ENCODE measurements at places on chromosomes 16 and 17.

- no peak for ATAC-seq
These were observed 10.4 kb upstream of the HERPUD1 start for GRCh38 chr16:56921571-56921970.

GRCh38 chr17:65356536-65356935, 204.9 kb downstream of the AXIN2 start:
- no peak for ATAC-seq

- ATAC-seq = peak; percentile 36
These were observed 78.9 kb downstream of the CMIP start for GRCh38 chr16:81523387-81524115.

- ATAC-seq = no peak
These were observed 10.5 kb downstream of the PDILT start for GRCh38 chr16:20393801-20394577.

GRCh38 chr16:53773881-53774280, 69.9 kb downstream of the FTO start:
- no peak for ATAC-seq

DNA sequence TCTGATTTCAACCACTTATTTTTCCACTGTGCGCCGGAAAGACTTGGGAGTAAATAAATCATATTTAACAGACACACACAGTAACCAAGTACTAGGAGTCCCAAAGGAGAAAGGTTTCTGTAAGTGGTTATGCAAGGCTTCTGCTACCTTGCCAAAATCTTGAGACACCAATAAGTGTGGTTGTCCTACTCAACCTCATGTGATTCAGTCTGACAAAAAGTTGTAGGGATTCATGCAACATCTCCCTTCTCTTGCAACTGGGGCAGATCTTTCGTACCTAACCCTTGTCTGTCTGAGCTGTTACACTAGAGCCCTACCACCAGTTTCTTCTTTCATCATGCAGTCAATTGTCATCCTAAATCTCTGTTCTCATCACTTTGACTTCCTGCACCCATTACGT, 69.9 kb upstream of the NUDT7 start:
- ATAC-seq = no peak

DNA sequence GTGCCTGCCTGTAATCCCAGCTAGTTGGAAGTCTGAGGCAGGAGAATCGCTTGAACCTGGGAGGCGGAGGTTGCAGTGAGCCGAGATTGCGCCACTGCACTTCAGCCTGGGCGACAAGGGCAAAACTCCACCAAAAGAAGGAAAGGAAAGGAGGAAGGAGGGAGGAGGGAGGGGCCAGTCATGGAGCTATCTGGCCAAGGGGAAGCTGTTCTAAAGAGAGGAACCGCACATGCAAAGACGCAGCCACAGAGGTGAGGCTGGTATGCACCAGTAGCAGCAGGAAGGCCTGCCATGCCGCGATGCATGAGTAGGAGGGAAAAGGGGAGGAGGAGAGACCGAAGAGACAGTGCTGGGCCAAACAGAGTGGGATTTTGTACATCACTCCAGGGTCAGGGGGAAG, 35.9 kb downstream of the HSBP1 start:
- ATAC-seq = no peak

DNA sequence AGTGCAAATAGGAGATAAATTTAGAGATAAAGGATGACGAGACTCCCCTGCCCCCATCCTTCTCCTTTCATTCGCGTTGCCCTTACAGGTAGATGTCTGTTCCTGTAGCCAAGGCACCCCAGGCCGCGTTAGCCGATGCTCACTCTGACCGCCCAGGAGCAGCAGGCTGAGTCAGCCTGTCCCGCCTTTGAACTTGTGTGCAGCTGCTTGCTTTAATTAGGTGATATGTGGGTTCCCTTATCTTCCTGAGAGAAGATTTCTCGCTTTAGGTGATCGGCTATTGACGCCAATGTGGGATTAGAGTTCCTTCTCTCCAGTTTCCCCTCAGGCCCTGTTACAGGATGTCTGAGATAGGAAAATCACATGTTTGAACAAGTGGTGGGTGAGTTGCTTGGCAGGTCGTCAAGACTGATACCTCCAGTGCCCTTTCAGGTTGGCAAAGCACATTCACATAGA, 119.5 kb downstream of the MSI2 start:
- ATAC-seq = no peak

GRCh38 chr16:82033006-82033405, 2.0 kb upstream of the HSD17B2 start:
- no peak for ATAC-seq

DNA sequence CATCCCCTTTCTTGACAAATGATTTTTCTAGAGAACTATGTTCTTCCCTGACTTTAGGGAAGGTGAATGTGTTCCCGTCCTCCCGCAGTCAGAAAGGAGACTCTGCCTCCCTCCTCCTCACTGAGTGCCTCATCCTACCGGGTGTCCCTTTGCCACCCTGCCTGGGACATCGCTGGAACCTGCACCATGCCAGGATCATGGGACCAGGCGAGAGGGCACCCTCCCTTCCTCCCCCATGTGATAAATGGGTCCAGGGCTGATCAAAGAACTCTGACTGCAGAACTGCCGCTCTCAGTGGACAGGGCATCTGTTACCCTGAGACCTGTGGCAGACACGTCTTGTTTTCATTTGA, 7.4 kb downstream of the NAT9 start:
- ATAC-seq = peak; percentile 1

- ATAC-seq = peak; percentile 91
These were observed 41.0 kb downstream of the STAT3 start for GRCh38 chr17:42347198-42347597.

- ATAC-seq = no peak
These were observed 41.6 kb downstream of the MYO1D start for GRCh38 chr17:32835291-32835761.

DNA sequence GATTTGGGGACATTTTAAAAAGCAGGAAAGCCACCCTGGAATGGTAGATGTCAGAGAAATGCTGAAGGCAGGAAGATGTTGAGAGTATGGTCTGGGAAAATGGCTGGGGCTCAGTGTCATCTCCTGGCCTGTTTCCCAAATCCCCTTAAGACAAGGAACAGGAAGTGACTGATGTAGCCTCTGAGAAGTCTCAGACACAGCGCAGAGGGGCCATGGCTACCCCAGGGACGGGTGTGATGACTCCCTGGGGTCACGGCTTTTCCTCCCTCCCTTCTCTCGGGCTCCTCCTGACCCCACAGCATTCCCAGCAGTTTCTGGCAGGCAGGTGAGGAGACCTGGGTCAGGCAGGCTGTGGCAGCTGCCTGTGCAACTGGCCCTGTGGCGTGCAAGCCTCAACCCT, 45.4 kb downstream of the RAP1GAP2 start:
- ATAC-seq = no peak

- ATAC-seq = peak; percentile 9
These were observed 27.5 kb downstream of the NSMCE1 start for GRCh38 chr16:27240948-27241531.

DNA sequence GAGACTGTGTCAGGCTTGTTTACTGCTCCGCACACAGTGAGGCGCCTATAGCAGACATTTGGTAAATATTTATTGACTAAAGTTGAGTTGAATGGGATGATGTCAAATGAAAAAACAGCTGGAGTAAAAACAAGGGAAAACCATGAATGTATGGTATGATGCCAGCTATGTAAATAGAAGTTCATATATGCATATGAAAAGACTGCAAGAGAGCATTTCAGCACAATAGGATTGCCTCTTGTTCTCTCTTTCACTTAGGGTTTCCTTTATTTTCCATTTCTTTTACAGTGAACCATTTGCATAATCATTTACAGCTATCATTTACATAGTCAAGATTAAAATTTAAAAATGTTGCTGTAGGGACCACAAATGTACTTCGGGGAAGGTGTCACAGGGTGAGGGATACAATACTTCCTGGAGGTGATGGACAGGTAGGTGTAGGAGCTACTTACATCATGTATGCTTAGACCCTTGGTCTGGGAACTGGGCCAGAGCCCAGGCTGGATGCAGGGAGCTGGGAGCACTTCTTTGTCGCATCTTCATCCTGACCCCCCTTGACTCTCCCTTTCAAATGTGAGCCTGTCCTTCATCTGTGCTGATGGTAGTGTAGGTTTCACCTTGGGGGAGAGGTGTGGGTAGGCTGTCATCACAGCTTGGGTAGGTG, 113.3 kb downstream of the UTP18 start:
- no peak for ATAC-seq

- peak; percentile 80 for ATAC-seq
These were observed 12.3 kb downstream of the CES4A start for GRCh38 chr16:67000384-67001351.

- ATAC-seq = no peak
These were observed 126.7 kb upstream of the FOXF1 start for GRCh38 chr16:86383488-86384262.

DNA sequence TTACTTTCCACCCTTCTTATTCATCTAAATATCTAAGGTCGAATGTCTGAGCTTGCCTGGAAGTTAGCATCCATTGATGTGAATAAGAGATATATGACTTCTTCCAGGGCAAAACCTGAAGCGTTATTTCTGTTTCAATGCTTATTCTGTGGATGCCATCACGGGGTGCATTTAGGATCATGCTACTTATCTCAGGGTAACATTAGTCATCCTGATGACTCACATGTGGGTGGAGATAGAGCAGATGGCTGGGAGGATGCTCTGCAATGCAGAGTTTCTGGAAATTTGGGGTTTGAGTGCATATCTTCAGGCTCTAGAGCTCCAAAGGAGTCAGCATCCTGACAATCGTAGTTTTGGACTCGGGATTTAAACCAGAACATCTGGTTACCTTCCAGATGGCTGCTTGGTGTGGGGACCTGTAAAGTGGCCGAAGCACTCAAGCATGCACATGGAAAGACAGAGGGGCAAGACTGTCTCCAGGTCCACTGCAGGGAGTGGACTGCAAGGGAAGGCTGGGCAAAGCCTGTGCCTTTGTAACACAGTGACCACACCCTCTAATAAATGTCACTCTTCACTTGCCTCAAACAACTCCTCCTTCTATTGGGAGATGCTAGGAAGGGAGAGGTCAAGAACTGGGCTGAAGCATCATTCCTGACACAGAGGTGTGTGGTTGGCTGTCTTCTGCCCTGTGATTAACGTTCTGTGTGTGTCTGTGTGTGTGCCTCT, 175.2 kb upstream of the SALL1 start:
- ATAC-seq = no peak

DNA sequence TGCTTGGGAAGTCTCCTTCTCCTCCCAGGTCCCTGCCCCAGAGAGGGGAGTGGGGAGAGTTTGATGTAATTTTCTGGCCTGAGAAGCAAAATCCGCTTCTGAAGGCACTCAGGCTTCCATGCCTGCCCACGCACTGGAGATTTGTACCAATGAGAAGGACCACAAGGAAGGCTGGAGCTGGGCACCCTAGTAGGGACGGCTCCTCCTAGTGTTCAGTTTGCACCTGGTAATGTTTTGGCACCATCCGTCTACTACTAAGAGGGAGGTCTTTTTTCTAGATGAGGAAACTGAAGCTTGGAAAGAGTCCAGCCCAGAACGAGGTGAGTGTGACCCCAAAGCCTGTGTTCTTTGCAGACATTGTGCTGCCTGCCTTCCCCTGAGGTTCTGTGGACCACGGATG, 83.6 kb upstream of the NLRP1 start:
- ATAC-seq = 0 out of 3 replicates have a peak, but pooled peaks have one; percentile 42

- ATAC-seq = no peak
These were observed 53.9 kb downstream of the USP22 start for GRCh38 chr17:20988896-20989295.

DNA sequence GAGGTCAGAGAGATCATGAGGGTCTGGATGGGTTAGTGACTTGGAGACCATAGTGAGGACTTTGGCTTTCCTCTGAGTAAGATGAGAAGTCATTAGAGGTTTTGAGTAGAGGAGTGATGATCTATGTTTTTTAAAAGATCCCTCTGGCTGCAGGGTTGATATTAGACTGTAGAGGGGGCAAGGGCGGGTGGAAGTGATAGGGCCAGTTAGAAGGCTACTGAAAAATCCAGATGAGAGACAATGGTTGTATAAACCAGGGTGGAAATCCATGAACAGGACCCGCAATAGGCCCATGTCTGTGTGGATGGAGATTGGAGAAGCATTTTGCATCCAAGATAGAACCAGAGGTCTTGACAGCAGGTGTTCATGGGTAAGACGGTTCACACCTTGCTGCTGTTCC, 9.8 kb downstream of the ITGAL start:
- no peak for ATAC-seq

DNA sequence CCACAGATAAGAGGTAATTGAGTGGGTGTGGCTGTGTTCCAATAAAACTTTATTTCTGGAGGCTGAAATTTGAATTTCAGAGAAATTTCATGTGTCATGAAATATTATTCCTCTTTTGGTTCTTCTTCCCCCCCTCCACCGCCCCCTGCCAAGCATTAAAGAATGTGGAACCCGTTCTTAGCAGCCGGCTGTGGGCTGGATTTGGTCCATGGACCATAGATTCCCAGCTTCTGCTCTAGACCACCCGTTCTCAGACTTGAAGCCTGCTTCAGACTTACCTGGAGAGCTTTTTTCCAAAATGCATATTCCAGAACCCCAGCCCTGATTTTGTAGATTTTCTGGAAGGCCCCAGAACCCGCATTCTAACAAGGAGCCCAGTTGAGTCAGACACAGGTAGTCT, 15.1 kb upstream of the LASP1NB start:
- ATAC-seq = no peak

- ATAC-seq = no peak
These were observed 36.7 kb downstream of the PLXDC1 start for GRCh38 chr17:39114723-39115122.

- no peak for ATAC-seq
These were observed 26.6 kb downstream of the PIPOX start for GRCh38 chr17:29069526-29070041.

- ATAC-seq = peak; percentile 18
These were observed 16.3 kb downstream of the FOXJ1 start for GRCh38 chr17:76124582-76125390.

- peak; percentile 78 for ATAC-seq
These were observed 79.1 kb downstream of the C17orf67 start for GRCh38 chr17:56754523-56755208.

GRCh38 chr17:1475321-1475854, 17.1 kb downstream of the MYO1C start:
- no peak for ATAC-seq

GRCh38 chr17:39238311-39238972, 12.7 kb upstream of the STAC2 start:
- peak; percentile 13 for ATAC-seq

DNA sequence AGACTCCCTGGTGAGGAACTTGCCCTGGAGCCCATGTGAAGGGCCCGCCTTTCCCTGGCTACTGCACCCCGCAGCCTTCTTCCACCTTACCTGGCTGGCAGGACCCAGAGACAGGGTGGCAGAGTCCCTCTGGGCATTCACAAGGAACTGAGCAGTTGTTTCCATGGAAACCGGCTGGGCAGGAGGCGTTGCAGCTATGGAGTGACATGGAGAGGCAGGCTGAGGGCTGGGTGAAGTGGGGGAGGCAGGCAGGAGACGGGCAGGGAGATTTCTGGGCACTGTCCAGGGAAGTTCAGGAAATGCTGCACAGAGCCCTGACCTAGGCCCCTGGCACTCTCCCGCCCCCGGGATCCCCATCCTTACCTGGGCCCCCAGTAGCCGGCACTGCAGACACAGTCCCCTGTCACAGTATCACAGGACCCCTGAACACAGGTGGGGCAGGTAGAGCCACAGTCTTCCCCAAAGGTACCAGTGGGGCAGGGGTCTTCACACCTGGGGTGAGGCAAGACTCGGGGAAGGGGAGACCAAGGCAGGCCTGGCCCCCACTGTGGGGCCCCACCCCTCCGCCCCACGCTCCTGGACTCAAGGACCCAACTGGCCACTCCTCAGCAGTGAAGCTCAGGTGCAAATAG, 5.9 kb downstream of the SCARF1 start:
- no peak for ATAC-seq
